ENCODE measurements at places on chromosomes 1 and 21.

DNA sequence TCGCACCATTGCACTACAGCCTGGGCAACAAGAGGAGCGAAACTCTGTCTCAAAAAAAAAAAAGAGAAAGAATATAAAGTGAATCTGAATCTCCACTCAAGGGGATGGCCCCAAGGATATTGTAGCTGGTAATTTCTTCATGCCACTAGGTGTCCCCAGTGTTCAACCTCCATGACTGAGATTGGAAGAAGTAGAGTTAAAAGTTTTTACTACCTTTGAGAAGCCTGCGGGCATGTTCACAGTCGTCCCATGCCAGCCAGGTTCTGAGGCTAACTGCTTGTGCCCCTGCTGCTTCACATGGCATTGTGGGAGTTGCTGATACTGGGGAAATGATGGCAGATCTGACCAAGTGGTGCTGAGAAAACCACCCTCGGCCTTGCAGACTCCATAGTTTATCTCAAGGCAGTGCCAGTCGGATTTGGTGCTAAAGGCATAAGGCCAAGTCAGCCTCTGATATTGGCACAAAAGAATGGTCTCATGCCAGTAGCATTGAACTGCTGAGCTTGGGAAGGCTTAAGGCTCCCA, 10.8 kb upstream of the SHISA4 start:
- DNase-seq = peak; percentile 58

DNA sequence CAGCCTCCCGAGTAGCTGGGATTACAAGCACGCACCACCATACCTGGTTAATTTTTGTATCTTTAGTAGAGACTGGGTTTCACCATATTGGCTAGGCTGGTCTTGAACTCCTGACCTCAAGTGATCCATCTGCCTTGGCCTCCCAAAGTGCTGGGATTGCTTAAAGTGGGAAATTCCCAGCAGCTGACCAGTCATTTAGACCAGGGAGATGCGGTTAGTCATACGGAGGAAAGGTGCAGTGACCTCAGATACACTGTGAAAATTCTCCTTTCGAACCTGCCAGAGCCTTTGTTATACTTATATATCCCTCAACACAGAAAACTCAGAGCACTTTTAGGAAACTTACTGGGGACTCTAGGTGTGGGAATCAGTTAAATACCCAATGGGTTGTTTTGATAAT, 39.6 kb downstream of the MAP10 start:
- DNase-seq = peak; percentile 8

GRCh38 chr1:238252033-238252802, 361.5 kb upstream of the ZP4 start:
- DNase-seq = peak; percentile 67

DNA sequence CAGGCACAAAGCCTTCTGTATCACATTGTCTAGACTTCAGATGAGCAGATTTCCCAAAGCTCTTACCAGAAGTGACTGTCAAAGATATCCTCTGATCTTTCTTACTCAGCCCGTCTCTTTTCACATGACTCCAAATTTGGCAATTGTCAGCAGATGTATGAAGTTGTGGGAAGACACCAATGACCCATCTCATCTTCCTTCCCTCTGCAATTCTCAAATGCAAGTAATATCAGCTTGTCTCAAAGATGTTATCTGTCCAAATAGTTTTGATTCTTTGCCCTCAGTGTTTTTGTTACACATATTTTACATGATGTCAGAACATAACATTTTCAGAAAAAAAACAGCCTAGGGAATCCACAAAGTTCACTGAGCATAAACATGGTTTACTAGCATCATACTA, 45.1 kb upstream of the RGS2 start:
- peak; percentile 74 for DNase-seq

DNA sequence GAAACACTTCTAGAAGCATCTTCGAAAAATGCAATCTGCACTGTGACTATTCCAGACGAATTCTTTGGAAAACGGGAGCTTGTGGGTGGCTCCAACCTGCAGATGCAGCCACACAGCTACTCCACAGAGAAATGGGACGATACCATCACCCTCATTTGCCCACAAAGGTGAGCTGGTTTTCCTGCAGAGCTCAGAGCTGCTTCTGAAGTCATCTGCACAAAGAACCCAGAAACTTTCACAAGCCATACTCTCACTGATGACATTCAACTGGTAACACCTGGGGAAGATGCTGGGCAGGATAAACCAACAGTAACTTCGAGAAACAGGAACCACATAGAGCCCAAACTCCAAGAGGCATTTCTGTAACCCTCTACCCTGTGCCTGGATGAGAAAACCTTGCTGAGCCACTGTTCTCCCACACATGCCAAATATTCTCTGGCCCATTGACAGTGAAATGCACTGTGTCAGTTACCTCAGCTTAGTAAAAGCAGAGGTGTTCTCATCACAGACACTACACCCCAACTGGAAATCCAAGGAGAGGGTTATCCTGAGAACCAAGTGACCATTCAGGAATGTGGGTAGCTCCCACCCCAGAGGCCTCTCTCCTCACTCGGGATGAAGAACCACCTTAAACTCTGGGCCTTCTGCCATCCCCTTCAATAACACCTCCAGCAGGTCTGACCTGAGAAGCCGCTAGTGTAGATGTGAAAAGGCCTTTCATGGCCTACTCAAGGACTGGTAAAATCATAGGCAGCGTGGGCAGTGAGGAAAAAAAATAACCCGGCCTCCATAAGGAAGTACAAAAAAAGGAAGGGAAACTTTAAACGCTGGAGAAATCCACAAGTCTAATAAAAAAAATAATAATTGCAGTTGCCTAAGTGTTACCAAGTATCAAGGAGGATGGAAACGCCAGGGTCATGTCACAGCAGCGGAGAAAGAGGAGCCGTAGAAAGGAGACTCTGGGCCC, 56.7 kb downstream of the HSF2BP start:
- DNase-seq = no peak

DNA sequence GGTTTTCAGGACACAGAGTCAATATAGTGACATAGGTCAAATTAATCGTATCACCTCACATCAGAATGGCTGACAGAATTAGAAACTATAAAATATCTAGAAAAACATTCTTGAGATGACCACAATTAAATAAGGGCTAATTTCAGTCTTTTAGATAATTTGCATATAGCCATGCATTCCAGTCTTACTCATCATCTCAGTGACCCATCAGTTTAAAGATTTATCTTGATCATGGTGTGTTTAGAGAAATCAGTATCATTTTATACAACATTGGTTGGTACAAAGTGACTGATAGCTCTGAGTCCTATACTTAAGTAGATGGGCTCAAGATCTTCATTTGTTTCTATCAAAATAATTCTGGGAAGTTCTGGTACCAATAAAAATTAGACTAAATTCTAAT, 262.3 kb upstream of the SNX7 start:
- peak; percentile 50 for DNase-seq

GRCh38 chr1:116365353-116365780, 7.7 kb upstream of the ATP1A1 start:
- no peak for DNase-seq

DNA sequence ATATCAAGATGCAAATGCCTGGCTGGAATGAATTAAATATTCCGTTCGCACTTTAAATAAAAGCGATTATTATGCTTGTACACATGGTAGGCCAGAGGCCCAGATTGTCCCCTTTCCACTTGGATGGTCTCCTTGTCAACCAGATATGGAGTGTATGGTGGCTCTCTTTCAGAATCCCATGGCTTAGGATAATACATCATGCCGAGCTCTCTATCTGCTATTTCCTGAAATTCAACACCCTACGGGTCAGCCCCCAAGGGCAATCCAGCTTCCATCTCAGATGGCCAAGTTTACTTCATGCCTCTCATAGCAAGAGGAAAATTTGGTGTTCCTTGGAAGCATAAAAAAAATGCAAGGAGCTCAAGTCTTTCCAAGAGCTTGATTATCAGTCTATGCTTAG, 25.4 kb upstream of the FMO1 start:
- peak; percentile 46 for DNase-seq

GRCh38 chr1:39509360-39510009, 18.0 kb downstream of the BMP8A start:
- DNase-seq = peak; percentile 43

DNA sequence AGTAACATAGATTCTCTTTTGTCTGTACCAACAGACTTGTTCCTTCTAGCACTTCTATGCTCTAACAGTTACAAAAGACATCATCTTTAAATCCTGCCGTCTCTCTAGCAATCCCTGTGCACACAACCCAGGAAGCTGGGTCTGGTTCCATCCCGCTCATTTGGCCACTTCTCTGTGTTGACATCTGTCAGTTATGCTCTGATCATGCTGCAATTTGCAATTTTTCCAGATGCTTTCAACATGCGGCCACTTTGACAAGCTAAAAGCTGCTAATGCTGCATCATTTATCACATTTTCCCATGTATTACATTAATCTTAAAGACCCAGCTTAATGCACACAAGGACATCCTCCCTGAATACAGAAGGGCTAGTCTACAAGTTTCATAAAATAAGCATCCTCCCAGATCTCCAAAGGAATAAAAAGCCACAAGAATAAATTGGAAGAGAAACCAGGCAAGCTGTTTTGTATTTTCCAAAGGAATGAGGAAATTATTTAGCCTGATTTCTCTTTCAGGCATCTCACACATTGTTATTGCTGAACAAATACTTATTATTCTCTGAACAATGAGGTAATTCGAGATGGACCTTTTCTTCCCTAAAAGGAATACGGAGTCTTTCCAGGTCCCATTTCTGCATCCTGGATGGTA, 19.0 kb upstream of the LRRC52 start:
- DNase-seq = no peak

DNA sequence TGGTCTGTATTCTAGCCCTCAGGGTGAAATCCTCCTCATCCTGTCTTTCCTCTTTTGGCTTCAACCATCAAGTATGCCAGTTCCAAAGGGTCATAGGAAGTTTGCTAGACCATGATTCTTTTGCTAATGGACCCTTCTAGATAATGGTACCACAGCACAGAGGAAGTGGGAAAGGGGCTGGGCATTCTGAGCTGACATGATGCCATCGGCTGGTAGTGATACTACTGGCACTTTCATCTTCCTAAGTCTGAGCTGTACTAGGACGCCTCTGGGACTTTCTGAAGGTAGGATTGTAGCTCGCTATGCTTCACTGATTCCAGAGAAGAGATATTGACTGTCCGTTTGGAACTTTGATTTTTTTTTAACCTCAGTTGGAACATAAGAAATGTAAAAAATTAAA, 11.4 kb downstream of the FASLG start:
- DNase-seq = no peak

DNA sequence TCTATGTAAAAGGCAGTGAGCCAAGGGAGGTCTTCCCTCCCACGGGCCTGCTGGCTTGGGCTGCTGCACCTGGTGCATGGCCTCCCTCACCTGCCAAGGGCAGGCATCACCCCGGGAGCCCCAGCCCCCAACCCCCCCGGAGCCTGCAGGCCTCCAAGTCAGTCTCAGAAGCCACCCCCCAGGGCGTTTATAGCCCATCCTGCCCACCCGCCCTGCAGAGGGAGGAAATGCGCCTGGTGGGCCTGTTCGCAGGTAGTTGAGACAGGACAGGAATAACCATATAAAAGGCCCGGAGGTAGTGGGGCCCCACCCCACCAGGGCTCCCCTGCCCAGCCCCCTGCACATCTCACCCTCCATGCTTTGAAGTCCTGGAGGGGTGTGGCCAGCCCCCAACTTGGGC, 18.2 kb upstream of the ARF1 start:
- no peak for DNase-seq

GRCh38 chr1:9466780-9467758, 72.2 kb upstream of the SLC25A33 start:
- peak; percentile 39 for DNase-seq

GRCh38 chr21:23223882-23224281, 2225.7 kb downstream of the NCAM2 start:
- DNase-seq = no peak

- DNase-seq = no peak
Observed at GRCh38 chr1:78068681-78069283, 23.0 kb downstream of the GIPC2 start.

- no peak for DNase-seq
Observed at GRCh38 chr1:215402147-215402546, 165.0 kb upstream of the KCTD3 start.

DNA sequence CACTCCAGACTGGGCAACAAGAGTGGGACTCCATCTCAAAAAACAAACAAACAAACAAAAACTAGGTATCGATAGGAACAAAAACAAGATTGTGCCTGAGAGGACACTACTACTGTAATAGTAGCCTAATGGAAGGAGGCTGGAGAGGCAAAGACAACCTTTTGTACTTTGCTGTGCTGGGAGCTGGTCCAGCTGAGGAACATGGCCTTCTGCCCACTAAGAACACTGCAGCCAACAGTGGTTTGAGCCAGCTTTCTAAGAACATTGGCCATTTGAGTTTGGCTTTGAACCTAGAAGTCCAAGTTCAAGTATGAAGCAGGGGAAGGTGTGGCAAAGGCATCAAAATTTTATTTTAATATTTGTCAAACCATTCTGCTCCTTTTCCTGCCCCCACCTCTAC, 22.7 kb upstream of the RGS8 start:
- DNase-seq = no peak

GRCh38 chr1:19837866-19838265, 22.8 kb upstream of the RNF186 start:
- no peak for DNase-seq

GRCh38 chr1:183841950-183842794, 37.3 kb downstream of the RGL1 start:
- peak; percentile 98 for DNase-seq

GRCh38 chr1:1402072-1402900, 3.2 kb upstream of the CCNL2 start:
- DNase-seq = peak; percentile 57

GRCh38 chr1:152941037-152941711, 5.8 kb upstream of the SPRR5 start:
- DNase-seq = no peak

- DNase-seq = no peak
Observed at GRCh38 chr1:243639027-243639658, 210.9 kb downstream of the AKT3 start.

DNA sequence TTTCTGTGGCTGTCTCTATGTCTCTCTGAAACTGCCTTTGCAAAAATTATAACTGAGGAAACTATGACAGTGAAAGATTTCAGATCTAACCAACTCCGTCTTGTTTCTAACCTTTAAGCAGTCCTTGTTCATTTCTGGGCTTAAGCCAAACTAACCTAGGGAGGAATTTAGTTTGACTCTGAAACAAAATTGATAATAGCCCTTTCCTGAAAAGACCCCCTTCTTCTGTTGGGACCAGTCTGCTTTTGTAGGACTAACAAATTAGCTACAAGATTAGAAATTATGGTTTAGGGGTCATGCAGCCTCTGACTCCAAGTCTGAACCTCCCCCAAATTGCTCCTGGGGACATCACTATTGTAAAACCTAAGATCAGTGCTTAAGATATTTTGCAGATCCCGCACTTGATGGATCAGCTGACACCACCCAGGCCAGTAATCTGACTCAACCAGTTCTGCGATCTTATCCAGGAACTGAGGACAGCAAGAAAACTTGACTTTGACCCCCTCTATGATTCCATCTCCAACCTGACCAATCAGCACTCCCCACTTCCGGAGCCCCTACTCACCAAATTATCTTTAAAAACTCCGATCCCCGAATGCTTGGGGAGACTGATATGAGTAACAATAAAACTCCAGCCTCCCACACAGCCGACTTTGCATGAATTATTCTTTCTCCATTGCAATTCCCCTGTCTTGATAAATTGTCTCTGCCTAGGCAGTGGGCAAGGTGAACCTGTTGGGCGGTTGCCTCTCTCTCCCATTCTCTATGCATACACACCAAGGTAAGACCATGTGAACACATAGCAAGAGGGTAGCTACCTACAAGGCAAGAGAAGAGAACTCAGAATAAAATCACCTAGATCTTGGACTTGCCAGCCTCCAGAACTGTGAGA, 11.1 kb upstream of the TRIM63 start:
- DNase-seq = no peak

GRCh38 chr1:169945181-169945580, 51.5 kb upstream of the SCYL3 start:
- DNase-seq = no peak

GRCh38 chr1:178168536-178168935, 74.6 kb downstream of the RASAL2 start:
- peak; percentile 53 for DNase-seq

Data from fibroblast of upper back skin (primary cell).